BJ (cell line): ENCODE measurements at places on chromosomes 11 and 22.

- no peak for DNase-seq
Measured at GRCh38 chr11:116545912-116546311, 226.9 kb downstream of the BUD13 start.

DNA sequence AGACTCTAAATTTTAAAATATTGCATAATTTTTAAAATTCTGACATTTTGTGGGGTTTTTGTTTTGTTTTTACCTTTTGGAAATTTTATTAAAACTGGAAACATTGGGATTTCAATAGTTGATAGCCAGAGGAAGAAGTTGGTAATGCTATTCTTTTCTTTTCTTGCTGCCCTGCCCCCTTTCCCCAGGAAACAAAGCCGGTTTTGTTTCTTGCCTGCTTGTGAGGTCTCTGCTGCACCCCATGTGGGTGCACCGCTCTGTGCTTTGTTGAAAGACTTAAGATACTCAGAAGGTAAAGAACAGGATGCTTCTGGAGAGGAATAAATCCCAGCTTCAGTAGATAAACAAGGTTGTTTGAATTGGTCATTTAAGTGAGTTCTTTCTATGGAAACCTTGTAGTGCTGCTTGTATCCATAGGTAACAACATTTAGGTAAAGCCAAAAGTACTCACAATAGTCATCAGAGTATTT, 87.5 kb downstream of the YAP1 start:
- DNase-seq: no peak

- no peak for DNase-seq
Measured at GRCh38 chr11:61295596-61295926, 445 bp upstream of the VWCE start.

DNA sequence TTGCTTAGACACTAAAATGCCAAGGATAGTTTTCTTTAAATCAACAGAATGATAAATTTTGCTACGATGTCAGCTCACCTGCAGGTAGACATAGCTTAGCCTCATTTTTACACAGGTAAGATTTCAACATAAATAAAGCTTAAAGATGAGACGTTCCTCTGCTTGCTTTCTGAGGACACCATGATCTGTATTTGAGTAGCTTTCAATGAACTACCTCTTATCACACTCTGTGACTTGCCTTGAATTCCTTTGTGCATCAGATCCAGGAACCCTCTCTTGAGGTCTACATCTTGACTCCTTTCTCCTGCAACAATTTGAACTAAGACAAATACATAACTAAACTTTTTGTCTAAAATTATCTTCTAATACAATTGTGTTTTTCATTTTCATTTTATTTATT, 26.1 kb upstream of the OR8I2 start:
- DNase-seq: no peak

- DNase-seq: no peak
Measured at GRCh38 chr11:113446112-113446511, 29.1 kb downstream of the DRD2 start.

- DNase-seq: no peak
Measured at GRCh38 chr11:133832991-133833897, 12.1 kb downstream of the SPATA19 start.

DNA sequence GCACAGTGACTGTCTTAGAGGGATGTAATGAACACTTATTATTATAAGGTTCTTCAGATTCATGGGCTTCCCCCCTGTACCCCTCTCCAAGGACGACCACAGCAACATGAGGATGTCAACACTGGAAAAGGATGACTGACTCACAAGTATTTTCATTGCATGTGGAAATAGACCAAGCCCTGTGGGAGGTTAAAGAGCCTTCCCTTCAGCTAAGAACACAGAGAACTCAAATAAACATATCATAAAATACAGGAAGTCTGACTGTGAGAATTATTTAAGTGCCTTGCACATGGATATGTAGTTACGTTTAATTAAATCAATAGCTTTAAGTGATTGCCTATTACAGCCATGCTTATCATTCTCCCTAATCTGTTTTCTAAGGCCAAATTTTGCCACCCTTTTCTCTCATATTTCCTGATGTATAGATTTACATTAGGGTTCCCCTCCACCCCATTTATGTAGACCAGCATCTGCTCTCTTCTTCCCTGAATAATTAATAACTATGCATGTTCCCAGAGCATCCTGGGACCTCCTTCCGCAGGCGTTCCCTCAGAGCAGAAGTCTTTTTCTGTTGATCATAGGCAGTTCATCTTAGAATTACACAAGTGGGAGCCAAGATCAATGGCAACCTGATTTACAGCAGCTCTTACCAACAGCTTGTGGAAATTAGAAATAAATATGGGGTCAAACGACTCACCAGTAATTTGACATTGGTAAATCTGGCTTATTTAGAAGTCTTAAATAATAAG, 226.9 kb downstream of the OPCML start:
- no peak for DNase-seq

DNA sequence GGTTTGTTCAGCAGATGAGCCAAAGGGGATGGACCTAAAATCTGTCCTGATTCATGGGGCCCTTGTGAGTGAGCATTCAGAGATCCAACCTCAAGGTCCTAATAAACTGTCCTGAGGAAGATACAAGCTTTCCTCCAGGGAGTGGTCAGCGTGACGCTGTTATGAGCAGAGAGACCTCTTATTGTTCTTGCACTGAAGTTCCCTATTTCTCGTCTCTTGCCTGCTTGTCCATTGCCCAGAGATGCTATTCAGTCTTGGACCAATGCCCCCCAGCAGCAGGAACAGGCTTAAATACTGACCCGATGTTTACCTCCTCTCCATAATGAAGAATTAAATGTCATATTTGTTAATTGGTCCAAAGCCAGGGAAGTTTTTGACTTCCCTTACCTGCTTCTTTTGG, 225.2 kb upstream of the PGR start:
- no peak for DNase-seq

GRCh38 chr22:40312050-40312449, 34.2 kb upstream of the ADSL start:
- no peak for DNase-seq

- no peak for DNase-seq
Measured at GRCh38 chr11:66007201-66007634, 4.6 kb upstream of the CST6 start.

DNA sequence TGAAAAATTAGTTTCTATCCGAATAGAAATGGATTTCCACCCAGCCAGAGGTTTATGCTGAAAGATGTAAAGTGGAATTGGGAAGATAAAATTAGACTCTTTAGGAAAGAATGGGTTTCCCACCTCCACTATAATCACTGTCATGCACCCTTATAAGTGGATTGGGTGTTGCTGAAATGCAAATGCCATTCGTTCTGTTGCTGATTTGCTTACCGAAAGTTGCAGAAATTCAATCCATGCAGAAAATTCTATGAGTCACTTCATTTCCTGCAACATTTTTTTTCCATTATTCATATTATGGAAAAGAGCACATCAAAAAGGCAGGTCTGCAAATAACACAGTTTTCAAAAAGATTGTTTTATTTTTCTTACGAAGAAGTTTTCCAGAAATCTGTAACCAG, 65.6 kb downstream of the LDLRAD3 start:
- peak; percentile 37 for DNase-seq

GRCh38 chr11:68969386-68969785, 11.4 kb downstream of the MRGPRD start:
- DNase-seq: no peak

DNA sequence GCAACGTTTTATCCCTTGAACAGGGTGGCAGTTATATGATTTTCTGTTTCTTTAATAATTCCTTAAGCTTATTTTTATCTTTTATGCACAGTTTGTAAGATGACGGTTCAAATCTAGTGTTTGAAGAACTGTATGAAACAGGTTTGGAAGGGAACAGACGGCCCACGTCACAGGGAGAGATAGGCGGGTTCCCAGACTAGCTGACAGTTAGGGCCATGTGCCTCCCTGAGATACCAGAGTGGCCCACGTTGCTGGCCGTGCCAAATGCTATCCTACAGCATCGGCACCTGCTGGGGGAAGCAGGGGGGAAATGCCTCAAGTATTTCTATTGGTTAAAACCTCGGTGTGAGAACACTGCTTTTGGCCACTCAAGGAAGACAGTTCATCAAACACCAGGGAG, 50.2 kb upstream of the BID start:
- DNase-seq: no peak

- DNase-seq: no peak
Measured at GRCh38 chr11:15367695-15368094, 253.0 kb downstream of the INSC start.

DNA sequence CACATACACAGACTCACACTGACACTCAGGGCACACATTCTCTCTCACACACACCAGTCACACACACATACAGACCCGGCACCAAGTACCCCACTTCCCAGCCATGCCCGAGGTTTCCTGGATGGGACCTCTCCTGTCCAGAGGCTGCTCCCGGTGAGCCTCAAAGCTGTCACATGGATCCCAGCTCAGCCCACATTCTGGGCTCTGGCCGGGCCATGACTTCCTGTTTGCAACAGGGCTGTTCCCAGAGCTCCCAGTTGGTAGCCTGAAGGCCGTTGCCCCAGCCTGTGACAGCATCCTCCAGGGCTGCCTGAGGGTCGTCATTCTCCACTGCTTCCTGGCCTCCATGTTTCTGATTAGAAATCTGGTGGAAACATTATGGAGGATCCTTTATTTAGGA, 14.6 kb upstream of the CYP2D6 start:
- DNase-seq: no peak

DNA sequence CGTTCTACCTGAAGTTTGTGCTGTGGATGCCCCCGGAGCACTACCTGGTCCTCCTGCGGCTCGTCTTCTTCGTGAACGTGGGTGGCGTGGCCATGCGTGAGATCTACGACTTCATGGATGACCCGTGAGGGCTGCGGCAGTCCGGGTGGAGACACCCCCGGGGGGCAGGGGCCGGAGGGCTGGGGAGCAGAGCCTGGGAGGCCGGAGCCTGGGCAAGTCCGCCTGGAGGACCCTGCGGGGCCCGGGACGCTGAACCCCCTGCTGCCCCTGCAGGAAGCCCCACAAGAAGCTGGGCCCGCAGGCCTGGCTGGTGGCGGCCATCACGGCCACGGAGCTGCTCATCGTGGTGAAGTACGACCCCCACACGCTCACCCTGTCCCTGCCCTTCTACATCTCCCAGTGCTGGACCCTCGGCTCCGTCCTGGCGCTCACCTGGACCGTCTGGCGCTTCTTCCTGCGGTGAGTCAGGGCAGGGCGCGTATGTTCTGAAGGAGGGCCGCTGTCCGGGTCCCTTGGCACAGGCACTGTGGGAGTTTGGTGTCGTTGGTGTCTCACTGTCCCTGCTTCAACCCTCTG, 17.3 kb downstream of the RNH1 start:
- DNase-seq: no peak

DNA sequence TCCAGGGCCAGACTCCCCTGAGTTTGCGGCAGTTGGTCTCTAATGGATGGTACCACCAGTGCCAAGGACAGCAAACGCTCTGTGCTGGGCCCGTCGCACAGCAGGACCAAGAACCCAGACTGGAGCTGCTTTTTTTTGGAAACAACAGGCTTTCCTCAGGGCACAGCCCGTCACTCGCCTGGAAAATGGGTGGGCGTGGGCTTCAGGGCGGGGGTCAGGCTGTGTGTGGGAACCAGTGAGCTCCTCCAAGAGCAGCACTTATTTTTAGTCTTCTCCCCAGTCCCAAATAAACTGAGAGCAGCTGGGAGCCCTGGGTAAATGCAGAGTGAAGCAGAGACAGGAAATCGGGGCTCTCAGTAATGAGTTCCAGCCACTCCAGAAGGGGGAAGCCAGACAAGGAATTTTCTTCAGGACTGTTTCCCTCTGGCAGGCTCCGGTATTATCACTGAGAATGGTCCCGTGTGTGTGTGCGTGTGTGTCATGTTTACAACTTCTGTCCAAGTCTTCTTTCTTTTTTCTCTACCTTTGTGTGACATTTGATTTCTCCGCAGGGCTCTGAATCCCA, 63.0 kb downstream of the PPFIBP2 start:
- no peak for DNase-seq

DNA sequence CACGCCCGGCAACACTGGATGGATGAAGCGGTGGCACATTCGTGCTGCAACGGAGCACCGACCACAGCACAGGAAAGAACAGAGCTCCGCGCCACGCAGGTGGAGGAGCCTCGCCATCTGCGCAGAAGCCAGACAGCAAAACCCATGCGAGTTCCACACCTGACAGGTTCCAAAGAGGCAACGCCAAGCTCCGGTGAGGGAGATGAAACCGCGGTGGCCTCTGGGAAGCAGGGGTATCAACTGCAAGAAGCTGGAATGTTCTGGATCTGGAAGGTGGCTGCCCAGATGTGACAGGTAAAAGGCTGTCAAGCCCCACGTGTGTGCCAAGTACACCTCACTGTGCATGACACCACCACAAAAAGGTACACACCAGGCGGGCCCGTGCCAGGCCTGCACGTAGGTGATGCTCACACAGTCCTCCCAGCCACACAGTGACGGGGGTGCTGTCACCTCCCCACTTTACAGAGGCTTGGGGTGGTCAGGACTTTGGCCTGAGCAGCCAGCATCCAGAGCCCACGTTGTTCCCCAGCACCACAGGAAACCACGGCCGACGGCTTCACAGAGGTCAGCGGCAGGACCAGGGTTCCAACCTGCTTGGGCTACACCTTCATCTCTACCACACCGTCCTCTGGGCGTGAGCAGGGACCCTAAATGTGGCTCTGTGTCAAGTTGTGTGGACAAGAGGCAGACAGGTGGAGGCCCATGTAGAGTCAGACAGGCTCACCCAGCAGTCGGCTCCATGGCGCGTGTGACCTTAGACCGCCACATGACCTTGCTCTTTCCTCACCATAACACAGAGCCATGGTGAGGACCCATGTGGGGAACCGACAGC, 19.7 kb upstream of the EFCAB6 start:
- DNase-seq: no peak

DNA sequence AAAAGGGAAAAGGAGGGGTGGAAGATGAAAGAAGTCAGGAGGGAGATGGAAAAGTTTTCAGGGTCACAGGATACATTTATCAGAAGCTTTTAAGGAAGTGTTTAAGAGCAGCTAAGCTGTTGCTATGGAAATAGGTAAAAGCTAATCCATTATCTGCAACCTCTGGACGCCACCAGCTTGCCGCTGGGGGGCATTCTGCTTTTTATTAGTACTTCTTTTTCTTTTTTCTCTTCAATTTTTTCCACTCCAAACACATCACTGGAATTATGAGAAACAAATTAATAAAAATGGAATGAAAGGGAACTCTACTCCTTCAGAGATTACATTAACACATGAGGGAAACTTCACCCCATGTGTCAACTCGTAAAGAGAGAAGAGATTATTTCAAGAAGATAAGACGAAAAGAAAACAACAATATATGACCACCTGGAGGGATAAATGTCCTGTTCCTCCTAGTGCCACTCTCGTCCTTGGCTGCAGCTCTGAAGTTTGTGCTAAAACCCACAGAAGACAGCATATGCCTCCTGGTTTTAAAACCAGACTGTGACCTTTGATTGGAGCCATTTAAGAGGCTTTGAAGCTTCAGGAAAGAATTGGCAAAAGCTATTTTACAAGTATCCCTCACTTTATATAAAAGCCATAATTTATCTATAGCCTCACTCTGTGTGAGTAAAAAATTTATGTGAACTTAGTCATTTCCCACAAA, 972.8 kb downstream of the OPCML start:
- DNase-seq: no peak
